C1 segment of cervical spinal cord (tissue), 14 donors: ENCODE measurements at places on chromosomes 4 and X.
A peak's percentile ranks its signal among the peaks of the same experiment; 100 is the strongest.

- DNase-seq: no peak
These were observed 48.7 kb downstream of the CPZ start for GRCh38 chr4:8641256-8641655.

GRCh38 chr4:151045907-151046306 lies 30.8 kb upstream of the LRBA start:
- no peak for DNase-seq

- DNase-seq: no peak
These were observed 32.9 kb downstream of the USP9X start for GRCh38 chrX:41118156-41118555.

GRCh38 chr4:123399627-123400358 lies 3.2 kb downstream of the SPRY1 start:
- DNase-seq: peak; percentile 52

DNA sequence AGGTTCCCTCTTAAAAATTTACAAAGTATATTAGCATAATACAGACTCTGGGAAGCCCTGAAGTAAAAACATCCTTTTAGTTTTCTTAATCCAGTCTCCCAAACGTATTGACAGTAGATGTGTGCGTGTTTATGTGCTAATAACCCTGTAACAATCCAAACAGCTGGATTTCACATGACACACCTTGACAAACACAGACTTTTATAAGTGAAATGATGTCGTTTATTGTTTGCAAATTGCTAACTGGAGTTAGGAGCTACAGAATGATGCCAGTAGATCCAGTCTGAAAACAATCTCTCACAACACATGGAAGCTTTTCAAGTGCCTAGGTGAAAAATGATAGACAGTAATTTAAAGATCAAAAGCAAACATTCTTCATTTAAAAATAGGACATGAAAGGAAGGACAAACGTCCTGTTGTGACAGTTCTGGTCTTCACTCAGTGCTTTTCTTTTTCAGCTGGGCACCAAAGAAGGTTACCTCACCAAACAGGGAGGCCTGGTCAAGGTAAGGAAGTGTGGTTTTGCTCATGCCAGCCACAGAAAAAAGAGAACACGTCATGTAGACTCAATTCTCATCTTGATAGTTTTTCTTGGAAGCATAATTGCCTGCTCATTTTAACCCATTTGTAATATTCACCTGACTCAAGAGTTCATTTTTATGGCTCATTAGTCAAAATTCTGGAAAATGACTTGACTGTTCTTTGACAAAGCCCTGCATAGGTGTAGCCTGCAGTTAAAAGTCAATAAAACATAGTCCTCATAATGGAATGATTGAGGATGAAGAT lies 32.9 kb downstream of the LAMTOR3 start:
- DNase-seq: no peak

DNA sequence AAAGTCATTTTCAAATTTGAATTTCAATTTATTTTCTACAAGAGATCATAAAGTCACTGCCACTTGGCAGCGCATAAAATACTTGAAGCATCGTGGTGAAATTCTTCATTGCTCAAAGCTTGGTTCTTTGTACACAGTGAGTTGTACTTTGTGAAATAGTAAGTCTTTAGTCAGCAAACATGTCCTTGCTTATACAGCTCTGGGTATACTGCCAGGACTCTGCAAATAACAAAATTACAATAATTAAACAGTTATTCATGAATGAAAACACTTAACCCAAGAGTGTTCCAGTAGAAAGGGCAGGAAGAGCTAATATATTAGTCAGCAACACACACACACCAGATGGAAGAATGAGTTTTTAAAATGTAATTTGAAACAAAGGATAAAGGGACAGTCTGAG lies 1300.9 kb upstream of the DIAPH2 start:
- no peak for DNase-seq

DNA sequence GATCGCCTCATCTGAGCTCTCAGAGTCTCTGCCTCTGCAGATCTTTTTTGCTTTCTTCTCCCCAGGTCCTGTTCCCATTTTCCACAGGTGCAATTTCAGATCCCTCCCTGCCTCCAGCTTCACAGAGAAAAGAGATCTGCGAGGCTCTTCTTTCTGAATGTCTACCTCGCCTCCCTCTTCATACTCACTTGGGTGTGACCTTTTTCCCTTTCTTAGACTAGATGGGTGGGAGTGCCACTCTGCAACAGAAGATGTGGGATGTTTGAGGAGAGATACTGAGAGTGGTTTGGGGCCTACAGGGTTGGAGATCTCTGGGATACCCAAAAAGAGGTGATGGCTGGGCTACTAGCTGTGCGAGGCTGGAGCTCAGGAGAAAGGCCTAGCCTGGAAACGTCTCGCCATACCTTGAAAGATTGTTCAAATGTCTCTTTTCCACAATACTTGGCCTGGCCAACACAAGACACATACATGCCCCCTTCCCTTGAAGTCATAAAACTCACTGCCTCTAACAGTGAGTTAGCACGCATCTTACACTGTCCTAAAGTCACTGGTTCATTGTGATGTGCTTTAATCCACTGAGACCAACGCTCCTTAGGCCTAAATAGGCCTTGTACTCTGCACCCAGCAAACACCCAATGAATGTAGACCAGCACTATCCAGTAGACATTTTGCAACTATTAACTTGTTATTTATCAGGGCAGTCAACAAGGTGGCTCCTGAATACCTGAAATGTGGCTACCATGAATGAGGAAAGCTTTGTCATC lies 33.6 kb downstream of the IRF2 start:
- no peak for DNase-seq
